ENCODE measurements at places on chromosomes 4 and X.

DNA sequence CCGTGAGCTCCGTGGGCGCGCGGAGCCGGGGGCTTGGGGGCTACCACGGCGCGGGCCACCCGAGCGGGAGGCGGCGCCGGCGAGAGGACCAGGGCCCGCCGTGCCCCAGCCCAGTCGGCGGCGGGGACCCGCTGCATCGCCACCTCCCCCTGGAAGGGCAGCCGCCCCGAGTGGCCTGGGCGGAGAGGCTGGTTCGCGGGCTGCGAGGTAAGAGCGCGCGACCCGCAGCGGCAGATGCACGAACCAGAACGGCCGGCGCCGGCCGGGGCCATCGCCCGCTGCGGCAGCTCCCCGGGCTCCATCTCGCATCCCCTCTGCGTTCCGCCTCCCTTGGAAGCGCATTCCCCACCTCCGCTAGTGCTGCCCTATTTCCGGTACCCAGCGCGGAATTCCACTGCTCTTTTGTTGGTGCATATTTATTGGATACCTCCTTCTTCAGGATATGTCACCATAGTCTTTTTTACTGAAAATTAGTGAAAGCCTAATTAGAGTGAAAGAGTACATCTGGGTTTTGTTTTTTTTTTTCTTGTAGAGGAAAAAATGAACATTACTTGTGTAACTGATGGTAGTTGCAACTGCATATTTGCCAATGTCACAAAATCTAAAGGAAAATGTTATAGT lies 797 bp downstream of the PKD2 start:
- no peak for DNase-seq

GRCh38 chr4:62342346-62342745 lies 1142.2 kb downstream of the ADGRL3 start:
- DNase-seq, result no peak

- DNase-seq, result no peak
Measured at GRCh38 chr4:69717778-69718177, 42.6 kb downstream of the SULT1B1 start.

- DNase-seq, result no peak
Measured at GRCh38 chr4:122873146-122873545, 46.5 kb downstream of the FGF2 start.

GRCh38 chr4:12409507-12410190 lies 981.0 kb upstream of the HS3ST1 start:
- no peak for DNase-seq

- no peak for DNase-seq
Measured at GRCh38 chr4:137541181-137541580, 8.9 kb upstream of the PCDH18 start.

- DNase-seq, result no peak
Measured at GRCh38 chr4:4325321-4325720, 35.3 kb downstream of the ZBTB49 start.

GRCh38 chr4:142352712-142353111 lies 493.4 kb downstream of the INPP4B start:
- no peak for DNase-seq

DNA sequence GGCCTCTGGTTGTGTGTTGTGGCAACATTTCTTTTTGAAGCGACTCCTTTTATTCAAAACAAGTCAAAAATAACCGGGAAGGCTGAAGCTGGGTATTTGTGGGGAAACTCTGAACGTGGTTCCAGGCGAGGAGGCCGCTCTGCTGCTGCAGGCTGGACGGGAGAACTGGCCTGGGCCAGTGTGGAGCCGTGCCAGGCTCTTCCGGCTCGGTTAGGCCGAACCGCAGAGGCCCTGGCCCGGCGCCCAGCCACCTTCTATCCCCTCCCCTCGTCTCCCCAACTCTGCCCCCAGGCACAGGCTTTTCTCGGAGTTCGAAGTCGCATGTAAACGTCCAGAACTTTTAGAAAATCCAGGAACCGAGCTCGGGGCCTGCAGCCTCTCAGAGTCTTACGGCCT lies 2.4 kb upstream of the BCOR start:
- DNase-seq, result no peak
